ENCODE measurements at places on chromosomes 6 and 20.

DNA sequence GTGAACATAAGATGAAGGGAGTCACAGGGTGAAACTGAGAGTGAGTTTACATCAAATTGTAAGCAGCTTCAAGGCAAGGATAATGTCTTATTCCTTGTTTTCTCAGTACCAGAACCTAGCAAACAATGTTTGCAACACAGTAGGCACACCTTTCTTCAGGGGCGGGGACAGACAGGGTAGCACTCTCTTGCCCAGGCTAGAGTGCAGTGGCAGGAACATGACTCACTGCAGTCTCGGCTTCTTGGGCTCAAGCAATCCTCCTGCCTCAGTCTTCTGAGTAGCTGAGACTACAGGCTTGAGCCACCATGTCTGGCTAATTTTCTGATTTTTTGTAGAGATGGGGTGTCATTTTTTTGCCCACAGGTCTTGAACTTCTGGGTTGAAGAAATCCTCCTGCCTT, 299.8 kb downstream of the CD83 start:
- DNase-seq = no peak

- DNase-seq = no peak
These were observed 40.0 kb upstream of the TAF8 start for GRCh38 chr6:42010185-42010891.

DNA sequence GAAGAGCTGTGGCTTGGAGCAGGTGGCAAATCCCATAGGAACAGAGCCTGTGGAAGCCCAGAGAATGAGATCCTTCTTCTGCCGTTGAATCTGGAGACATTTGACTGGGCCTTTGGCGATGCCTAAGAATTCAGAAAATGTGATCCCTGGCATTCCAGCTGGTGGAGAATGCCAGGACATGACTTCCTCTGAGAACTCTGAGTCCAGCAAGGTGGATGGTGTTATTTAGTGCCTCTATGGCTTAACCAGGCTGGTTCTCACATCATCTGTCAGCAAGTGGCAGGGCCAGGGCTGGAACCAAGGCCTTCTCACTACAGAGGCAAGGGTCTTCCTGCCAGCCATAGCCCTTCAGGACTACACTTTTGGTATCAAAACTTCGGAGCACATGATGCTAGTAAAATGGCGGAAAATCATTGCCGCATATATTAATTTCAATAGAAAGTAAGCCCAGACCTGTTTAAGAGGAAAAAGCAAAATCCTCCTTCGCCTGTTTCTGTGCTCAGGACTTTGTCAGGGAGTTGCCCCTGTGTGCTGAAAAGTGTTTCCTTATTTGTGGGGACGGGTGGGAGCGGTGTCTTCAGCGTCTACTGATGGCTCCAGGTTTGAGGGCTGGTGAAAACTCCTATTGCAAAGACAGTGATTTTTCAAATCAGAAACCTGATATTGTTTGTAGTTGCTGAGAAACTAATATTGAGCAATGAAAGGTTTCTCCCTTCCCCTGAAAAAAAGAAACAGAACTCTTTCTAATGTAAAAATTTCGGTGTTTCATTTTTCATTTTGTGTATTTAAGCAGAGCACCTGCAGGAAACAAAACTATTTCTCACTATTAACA, 23.9 kb downstream of the DUSP22 start:
- no peak for DNase-seq

DNA sequence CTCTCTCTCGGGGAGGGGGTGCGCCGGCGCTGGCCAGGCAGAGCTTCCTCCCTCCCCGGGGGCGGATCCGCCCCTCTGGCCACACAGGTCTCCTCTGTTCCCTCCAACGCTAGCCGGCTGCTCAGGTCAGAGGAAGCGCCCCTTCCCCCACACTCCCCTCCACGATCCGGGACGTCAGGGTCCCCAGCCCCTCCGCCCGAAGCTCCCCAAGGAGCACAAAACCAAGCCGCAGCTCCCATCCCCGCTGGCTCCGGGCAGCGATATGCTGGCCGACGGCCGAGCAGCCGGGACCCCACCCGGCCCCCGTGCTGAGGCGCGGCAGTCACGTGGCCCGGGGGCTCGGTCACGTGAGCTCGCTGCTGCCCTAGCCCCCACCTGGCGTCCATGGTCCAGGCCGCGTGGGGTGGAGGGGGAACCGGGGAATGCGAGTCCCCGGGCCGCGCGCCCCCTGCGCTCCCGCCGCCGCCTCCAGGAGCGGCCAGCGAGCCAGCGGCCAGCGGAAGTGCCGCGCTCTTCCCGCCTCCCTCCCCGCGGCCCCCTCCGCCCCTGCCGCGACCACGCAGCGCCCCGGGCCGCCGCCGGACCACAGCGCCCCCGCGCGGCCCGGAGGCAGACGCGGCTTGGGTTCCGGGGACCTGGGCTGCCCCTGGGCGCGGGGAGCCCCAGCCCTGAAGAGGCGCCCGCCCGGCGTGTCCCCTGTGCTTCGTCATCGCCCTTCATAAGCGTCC, at the start of gene SLC35B2:
Gene SLC35B2, minus strand, starts transcription at position 504 of the 728 bp plus-strand sequence. Its CDS starts 118 bp downstream, at position 386.
- DNase-seq = peak; percentile 36

DNA sequence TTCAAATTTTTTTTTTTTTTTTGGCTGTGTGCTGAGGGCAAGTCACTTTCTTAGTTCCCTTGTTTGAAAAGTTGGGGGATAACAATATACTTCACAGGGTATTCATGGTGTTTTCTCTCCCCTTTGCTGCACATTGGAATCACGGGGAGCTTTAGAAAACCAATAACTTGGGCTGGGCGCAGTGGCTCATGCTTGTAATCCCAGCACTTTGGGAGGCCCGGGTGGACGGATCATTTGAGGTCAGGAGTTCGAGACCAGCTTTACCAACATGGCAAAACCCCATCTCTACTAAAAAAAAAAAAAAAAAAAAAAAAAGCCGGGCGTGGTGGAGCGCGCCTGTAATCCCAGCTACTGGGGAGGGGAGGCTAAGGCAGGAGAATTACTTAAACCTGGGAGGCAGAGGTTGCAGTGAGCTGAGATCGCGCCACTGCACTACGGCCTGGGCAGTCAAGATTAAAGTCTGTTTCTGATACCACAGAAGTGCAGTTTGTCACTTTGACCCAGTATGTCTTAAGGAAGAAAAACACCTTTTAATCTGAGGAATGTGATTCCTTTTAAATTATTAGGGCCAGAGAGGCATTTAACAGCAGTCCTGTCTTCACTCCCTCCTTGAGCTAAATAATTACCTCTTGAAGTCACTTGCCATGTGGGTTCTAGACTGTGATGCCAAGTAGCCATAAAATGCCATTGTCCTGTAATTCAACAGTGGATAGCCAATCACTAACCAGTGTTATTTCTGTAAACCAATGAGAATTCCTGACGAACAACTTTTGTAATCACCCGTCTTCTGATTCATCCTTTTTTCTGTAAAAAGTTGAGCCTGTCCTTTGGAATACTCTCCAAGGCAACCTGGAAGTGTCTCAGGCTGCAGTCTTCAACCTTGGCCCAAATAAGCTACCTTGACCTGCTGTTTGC, 16.1 kb downstream of the SRSF3 start:
- DNase-seq = no peak
